ENCODE measurements at places on chromosomes 6 and 20.

DNA sequence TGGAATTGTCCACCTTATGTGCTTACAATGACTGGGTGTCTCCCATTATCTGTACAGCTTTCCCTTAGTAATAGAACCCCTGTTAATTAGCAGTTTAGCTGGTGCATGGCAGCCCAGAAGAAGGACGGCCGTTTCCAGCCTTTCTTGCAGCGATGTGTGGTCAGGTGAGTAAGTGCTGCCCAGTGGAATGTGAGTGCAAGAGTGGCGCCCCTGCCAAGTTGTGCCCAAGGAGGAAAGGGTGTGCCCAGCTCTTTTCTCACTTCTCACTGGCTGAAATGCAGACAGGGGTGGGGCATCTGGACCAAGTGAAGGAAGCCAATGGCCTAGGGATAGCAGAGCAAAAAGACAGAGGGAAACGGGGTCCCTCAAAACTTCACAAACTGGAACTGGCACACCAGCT lies 296.8 kb downstream of the PREX1 start:
- no peak for DNase-seq

DNA sequence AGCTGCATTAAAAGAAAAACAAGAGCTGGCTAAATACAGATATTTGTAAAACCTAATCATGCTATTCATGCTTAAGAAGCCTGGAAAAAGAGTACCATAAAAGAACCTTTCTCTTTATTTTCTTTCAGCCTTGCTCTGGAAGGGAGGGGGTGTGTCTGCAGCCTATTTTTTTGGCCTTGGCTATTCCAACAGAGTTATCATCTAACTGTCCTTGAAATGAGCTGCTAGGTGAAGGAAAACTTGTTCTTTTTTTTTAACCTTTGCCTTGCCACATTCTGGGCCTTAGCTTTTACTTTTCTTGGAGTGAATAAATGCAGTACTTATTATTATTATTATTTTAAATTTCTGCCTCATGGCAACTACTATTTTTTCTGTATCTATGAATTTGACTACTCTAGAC lies 224.9 kb upstream of the SYNCRIP start:
- no peak for DNase-seq

DNA sequence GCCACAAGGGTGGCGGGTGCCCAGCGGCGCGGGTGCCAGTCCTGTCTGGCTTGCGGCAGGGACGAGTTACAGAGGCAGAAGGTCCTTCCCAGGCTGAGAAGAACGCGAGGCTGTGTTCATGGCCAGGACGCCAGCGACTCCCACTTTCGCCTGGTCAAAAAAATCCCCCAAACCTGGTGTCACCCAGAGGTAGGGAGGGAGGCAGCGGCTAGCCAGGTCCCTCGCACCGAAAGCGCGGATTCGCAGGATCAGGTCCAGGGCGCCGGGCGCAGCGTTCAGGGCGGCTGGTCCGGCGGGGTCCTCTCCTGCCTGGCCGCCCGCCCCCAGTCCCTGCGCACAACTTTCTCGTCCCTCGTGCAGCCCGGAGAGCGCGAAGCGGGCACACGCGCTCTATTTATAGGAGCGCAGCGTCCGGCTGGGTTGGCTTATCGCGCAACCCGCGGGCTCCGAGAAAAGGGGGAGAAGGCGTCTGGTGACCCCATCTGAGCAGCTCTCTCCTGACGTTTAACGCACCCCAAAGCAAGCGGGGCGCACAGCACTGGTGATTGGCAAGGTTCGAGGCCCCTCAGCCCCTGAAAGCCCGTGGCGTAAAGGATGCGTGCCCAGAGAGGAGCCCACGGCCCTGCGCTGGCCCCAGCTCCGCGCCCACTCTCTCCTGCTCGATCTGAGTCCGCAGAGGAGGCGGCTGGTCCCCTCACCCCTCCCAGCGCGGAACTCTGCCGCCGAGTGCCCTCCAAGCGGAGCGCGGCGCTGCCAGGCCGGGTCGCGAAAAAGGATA lies 519 bp downstream of the CBLN4 start:
- DNase-seq: no peak

DNA sequence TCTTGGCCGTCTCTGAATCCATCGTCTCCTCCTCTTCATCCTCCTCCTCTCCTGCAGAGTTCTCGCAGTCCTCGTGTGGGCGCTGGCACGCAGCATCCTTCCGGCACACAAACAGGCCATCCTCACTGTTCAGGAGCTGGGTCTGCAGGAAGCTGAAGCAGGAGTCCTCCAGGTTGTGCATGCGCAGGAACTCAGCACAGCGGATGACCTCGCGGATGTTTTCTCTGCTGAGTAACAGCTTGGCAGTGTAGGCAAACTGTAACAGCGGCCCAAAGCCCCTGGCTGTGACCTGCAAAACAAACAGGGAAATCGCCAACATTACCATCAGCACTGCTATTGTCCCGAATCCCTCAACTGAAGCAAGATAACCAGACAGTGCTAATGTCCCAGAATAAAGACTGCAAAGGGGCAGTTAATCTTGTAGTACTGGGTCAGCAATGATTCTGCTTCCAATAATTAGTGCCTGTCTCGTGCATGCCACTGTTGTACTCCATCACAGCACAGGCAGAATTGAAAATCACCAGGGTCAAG lies 57.4 kb downstream of the GJA10 start:
- no peak for DNase-seq

DNA sequence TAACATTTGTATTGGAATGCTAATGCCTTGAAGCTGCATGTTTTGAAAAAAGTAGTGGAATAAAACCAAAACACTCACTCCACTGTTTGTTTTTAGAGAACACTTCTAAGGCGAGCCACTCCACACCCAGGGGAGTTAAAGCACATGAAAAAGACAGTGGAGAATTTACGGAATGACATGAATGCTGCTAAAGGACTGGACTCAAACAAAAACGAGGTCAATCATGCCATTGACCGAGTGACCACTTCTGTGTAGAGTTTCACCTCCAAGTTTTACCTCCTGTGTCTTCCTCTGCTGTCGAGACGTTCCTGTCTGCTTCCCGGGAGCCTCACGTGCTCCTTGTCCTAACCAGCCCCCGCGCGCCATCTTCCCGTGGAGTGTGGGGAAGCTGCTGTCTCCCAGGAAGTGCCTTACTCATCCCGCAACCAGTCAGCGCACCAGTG lies 127.8 kb downstream of the LRRC1 start:
- no peak for DNase-seq

- no peak for DNase-seq
Observed at GRCh38 chr20:3277686-3278465, 38.9 kb upstream of the SLC4A11 start.

- DNase-seq: no peak
Observed at GRCh38 chr6:109105681-109106080, 10.4 kb downstream of the CEP57L1 start.
